ENCODE measurements at places on chromosomes 5 and 9.

- DNase-seq = no peak
Observed at GRCh38 chr5:39019254-39019653, 54.9 kb downstream of the RICTOR start.

DNA sequence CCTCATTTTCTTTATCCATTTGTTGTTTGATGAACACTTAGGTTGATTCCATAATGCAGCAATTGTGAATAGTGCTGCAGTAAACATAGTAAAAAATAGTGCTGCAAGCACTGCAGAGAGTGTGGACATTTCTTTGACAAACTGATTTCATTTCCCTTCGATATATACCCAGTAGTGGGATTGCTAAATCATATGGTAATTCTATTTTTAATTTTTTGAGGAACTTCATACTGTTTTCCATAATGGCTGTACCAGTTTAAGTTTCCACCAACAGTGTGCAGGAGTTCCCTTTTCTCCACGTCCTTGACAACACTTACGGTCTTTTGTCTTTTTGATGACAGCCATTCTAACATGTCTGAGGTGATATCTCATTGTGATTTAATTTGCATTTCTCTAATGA, 138.2 kb upstream of the PLPPR1 start:
- no peak for DNase-seq

DNA sequence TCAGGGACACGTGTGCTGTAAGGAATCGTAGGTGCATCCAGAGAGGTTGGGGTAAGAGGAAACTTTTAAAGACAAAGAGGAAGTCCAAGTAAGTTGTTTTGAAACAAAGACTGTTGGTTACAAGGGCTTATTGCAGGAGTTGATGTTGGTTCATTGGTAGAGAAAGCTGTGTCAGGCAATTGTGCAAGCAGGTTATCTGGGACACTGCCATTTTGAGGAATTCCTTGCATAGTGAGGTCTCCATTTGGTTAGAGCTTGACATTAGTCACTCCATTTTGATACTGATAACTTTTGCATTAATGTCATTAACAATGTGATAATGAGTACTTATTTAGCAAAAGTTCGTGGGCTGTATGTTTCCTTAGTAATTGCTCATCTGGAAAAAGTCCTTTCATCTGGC, 24.9 kb downstream of the CNOT6 start:
- no peak for DNase-seq

DNA sequence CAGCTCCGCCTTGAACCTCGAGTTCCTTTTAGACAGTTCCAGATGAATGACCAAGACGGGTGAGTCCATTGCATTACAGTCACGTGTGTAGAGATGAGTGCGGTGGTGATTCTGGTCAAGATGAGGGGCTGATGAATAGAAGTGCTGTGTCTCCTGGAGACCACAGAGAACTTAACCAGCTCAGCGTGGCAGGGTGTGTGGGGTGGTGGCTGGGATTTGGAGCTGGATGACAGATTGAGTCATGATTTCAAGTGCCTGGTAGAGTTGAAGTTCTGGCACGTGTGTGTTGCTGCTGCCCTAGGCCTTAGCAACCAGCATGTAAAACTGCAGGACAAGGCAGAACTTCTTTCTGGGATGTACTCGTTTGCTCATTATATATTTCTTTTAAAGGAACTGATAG, 53.3 kb downstream of the PRRC2B start:
- no peak for DNase-seq

DNA sequence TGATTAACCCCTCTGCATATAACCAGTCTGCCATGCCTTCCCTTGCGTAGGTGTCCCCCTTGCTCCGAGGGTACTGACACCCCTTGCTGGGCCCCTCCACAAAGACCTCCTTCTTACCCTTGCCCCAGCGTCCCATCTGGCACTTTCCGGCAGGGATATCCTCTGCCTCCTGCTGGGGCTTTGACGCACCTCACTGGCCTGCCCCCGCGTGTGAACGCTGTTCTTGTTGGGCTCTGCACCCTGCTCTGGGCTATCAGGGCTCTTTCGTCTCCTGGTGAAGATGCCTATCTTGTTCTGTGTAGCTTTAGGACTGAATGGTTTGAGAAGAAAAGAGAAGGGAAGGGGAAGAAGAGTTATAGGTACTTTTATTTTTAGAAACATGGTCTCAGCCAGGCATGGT, 53.0 kb downstream of the SUB1 start:
- DNase-seq = no peak

DNA sequence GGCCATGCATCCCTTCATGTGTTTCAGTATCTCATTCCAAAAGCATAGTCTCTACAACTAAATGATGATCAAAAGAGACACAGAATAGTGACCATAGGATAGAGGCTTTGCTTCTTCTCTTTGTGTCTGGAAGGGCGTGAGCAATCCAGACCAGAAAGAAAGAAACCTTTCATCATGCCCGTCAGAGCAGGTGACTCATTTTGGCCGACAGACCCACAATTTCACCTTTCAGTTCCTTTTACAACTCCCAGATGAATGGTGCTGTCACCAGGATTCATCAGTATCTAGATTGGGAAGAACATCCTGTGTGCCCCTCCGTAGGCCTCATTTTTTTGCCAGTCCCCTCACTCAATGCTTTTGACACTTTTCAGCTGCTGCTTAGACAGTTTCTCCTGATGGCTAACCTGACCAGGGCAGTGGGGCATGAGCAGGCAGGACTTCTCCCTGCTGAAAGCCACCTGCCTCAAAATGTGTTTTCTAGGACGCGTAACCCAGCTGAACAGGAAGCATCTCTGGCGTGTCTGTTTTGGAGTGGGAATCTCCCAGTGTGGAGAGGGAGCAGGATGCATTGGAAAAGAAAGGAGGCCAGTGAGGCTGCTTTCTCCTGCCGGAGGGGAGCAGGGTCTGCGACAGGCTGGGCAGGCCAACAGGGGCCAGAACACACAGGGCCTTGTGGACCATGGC, 21.2 kb downstream of the ABLIM3 start:
- DNase-seq = no peak

GRCh38 chr9:16825971-16826625, 44.4 kb downstream of the BNC2 start:
- no peak for DNase-seq

- no peak for DNase-seq
Observed at GRCh38 chr5:115480271-115480670, 64.3 kb downstream of the FEM1C start.

- DNase-seq = no peak
Observed at GRCh38 chr5:109880907-109881685, 191.4 kb downstream of the MAN2A1 start.

GRCh38 chr9:2340046-2340760, 281.4 kb upstream of the VLDLR start:
- DNase-seq = no peak

DNA sequence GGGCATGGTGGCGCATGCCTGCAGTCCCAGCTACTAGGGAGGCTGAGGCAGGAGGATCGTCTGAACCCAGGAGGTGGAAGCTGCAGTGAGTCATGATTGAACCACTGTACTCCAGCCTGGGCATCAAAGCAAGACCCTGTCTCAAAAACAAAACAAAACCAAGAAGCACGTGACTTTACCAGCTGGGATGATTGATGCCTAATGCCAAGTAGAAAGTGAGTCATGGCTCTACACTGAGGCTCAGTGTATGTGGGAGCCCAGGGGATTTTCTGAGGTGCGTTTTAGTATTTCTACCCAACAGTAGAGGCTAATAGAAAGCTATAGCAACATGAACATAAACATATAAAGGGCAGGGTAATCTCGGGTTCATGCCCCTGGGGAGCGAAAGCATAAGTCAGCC, 13.9 kb upstream of the BRD3OS start:
- DNase-seq = no peak

DNA sequence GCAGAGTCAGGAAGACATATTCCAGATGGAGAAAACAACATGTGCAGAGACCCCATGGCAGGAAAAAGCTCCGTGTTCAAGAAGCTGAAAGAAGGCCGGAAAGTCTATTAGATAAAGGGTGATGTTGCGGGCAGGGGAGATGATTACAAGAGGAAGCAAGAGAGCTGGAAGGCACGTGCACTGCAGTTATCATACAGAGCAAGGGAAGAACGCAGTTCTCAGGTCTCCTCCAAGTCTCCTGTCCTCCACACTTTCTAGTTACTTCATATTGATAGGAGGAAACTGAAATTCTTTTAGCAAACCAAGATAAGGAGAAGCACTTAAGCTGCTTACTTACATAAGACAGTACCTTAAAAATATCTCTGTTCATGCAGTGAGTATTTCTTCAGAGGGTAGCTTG, 58.3 kb upstream of the PLPP6 start:
- no peak for DNase-seq

GRCh38 chr5:114665551-114665950, 303.7 kb downstream of the KCNN2 start:
- no peak for DNase-seq

GRCh38 chr5:173108914-173109313, 35.4 kb upstream of the BNIP1 start:
- no peak for DNase-seq

DNA sequence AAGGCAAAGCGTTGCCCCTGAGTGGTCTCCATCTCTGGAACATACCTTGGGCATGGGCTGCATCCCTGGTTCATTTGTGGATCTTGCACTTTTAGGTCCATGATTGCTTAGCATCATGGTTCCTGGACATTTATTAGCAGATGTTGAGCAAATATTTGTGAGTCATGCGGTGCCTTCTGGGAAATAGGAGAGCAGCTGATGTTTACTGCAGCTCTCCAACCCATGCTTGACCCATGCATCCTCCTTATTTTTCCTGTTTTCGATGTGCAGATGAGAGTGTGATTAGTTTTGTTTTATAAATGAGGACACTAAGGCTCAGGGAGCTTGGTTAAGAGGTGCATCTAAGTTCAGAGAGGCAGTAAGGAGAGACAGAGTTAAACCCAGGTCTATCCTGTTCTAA, 253.7 kb downstream of the ICE1 start:
- DNase-seq = no peak

DNA sequence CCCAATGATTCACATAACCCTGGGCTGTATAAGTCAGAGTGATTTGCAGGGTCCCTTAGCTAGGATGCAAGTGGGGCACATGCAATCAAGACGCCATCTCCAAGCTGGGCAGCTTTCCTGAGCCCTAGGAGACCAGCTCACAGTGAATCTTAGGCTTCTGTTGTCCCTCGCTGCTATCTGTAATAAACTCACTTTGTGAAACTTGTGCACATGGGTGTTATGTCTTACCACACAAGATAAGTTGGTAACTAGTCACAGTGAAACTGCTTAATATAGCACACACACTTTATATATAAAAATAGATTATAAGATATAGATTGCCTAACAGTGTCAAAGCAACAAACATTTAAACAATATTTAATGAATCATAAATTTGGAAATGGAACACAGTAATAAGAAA, 658.5 kb downstream of the SLCO4C1 start:
- DNase-seq = no peak

DNA sequence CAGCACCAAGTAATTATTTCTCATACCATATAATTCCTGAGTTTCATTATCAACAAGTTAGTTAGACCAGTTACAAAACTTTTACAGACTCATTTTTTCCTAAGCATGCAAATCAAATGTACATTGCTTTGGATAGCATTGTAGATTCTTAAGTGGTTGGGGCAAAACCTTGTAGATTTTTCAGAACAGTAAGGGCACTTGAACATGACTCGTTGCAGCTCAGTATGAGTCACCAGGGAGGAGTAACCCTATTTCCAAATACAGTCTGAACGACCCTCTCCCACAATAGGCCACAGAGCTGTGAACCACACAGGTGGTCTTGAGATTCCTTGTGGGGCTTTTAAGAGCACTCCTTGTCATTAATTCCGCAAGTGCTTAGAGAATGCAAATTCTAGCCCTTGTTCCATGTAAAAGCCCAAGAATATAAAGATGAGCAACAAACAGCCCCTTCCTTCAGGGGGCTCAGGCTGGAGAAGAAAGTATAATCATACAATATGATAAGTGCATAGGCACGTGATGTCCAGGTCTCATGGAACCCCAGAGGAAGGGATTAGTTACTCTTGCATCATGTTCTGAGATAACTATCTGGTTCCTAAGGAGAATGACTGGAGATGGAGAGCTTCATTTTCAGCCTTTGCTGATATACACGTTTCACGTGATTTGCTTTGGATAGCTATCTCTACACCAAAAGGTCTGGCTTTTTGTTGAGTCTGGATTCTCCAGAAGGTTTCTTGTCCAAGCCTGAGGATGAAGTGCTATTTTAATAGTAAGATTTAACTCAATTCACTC, 295.7 kb downstream of the KCNN2 start:
- no peak for DNase-seq

DNA sequence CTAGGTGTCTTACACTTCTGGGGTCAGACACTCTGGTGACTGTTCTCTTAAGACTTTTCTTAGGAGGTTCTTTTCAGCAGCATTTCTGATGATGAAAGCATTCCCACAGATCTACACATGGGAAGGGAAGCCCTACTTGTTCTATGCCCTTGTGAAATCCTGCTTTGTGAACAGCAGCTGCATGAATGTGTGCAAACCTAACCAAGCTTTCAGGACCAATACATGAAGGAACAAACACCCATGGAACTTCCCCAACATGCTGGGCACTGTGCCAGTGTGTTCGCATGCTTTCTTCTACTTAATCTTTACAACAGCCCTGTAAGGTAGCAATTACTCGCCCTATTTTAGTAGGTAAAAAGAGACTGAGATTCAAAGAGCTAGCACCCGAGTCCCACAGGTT, 439.9 kb upstream of the KLF4 start:
- DNase-seq = no peak

DNA sequence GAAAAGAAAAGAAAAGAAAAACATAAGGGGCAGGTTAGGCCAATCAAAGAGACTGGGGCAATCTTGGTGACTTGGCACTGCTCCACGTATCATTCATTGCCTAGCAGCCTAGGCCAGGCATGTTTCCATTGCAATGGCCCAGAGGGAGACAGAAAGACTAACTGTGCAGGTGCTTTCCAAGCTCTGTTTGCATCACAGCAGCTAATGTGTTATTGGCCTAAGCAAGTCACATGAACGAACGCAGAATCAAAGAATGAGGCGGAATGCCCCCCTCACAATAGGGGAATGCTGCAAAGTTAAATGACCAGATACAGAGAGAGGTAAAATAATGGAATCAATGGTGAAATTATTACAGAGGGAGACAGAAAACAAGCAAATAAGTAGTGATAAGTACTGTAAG, 11.1 kb upstream of the VPS13A start:
- DNase-seq = no peak

DNA sequence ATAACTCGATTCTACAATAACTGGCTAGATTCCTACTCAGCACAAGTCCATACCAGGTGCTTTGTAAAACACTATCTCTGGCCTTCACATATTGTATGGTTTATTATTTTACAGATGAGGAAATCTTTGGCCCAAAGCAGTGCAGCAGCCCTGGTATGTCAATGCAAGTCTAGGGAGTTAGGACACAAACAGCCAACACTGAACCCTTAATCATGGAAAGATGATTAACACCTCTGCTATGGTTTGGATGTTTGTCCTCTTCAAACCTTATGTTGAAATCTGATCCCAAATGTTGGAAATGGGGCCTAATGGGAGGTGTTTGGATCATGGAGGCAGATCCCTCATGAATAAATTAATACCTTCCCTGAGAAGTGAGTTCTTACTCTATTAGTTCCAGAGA, 76.6 kb downstream of the MAPKAP1 start:
- DNase-seq = no peak

GRCh38 chr5:146656703-146657102, 140.7 kb upstream of the GPR151 start:
- DNase-seq = no peak

All from right forelimb (tissue), 1 donor.